CD4-positive, alpha-beta T cell treated with Interleukin-6 at 100 ng/mL for 8 hours (primary cell): ENCODE measurements at places on chromosomes 11 and 22.

GRCh38 chr11:19838994-19839768 lies 126.5 kb downstream of the NAV2 start:
- no peak for DNase-seq

DNA sequence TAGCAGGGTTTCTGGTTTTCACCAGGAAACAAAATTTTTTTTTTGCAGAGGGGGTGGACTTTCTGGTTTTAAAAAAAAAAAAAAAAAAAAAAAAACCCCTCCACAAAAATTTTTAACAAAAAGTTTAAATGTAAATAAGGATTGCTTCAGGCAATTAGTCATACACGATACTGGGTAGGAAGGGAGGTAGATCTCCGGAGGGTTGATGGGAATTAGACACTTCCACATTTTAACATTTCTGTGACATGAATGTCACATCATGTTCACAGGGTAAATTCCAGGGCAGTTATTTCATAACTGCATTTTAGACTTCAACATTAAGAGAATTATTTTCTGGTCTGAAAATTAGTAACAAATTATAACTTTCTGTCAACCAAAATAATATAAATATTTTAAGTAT lies 15.9 kb downstream of the NUP98 start:
- DNase-seq: no peak

DNA sequence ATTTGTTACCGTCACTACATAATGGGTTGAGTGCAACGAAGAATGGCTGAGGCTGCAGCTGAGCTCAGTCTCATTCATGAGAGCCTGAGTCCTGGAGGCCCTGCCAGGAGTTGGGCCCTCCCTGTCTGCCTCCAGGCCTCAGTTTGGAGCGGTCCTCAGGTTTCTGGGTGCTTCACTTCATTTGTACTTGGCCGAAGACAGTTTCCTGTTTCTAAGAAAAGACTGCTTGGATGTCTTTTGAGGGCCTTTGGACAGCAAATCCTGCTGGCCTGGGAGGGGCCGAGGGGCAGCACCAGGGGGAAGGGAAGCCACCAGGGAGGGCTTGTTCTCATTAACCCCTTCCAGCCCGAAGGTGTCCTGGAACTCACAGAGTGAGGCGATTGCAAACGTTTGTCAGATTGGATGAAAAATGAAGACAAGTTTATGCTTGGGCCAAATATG lies 163.1 kb downstream of the ETS1 start:
- no peak for DNase-seq

- DNase-seq: no peak
Observed at GRCh38 chr22:43980996-43981395, 25.8 kb downstream of the SAMM50 start.

GRCh38 chr11:95339086-95339901 lies 108.3 kb upstream of the SESN3 start:
- no peak for DNase-seq

- no peak for DNase-seq
Observed at GRCh38 chr22:30705710-30706651, 11.3 kb downstream of the OSBP2 start.

GRCh38 chr11:20032577-20033260 lies 127.6 kb downstream of the DBX1 start:
- DNase-seq: no peak

DNA sequence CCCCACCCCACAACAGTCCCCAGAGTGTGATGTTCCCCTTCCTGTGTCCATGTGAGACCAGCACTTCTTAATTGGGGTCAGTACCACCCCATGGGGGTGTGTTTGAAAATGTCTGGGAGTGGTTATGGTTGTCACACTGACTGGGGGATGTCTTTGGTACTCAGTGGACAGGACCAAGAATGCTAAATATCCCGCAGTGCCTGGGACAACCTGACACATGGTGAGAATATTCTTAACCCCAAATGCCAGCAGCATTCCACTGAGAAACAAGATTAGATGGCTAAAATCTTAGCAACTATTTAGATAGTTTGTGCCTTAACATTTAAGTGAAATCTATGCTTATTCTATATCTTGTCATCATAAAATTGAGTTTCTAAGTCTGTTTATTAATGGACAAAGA lies 177.5 kb upstream of the ZBED5 start:
- DNase-seq: no peak

- no peak for DNase-seq
Observed at GRCh38 chr22:49702068-49702397, 125.6 kb downstream of the BRD1 start.

GRCh38 chr11:35307221-35307621 lies 112.1 kb downstream of the SLC1A2 start:
- DNase-seq: no peak

DNA sequence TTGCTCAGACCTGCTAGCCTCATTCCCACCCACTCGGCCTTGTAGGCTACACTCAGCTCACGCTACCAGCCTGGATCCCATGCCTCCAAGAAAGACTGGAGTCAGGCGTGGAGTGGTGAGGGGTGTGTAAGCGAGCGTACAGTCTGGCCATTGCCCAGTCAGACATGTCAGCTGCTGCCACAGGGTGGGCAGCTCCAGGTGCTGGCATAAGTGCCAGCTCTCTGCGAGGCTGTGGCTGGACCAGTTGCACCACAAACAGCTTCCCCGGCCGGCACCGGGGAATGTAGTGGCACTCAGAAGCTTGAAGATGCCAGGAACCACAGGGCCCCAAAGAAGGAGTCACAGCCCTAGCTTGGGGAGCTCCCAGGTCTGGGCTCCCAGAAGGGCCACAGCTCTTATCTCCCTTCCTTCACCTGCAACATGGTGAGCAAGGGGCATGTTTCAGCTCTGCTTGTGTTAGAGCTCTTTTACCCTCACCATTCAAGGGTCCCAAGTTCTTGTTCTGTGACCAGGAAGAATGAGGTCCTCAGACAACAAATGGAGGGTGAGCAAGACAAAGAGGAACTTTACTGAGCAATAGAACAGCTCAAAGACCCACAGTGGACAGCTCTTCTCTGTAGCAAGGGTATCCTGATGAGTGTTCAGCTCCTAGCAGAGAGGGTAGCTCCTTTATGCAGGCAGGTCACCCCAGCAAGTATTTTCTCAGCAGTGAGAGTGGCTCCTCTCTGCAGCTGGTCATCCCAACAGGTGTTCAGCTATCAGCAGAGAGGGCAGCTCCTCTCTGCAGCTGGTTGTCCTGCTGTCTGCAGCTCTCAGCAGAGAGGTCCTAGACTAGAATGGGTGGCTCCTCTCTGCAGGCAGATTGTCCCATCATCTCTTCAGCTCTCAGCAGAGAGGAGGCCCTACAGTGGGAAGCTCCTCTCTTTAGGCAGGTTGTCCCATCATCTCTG lies 6.0 kb downstream of the SBF2 start:
- DNase-seq: no peak

GRCh38 chr11:113386866-113387265 lies 713 bp upstream of the ANKK1 start:
- no peak for DNase-seq

DNA sequence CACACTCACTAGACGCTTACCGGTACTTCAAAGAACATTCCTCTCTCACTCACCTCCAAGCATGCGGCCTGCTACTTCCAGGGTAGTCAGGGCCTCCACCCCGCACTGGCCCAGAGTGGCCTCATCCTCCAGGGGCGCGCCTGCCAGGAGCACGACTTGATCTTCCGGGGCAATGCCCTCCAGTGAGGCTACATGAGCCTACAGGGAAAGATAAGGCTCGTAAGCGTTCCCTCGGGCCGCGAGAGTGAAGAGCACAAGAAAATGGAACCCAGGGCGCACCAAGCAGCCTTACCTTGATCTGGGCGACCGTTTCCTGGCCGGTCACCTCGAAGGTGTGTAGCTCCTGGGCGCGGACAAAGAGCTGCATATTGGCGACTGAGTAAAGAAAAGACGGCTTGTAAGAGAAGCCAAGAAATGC lies 478 bp downstream of the FAU start:
- no peak for DNase-seq

DNA sequence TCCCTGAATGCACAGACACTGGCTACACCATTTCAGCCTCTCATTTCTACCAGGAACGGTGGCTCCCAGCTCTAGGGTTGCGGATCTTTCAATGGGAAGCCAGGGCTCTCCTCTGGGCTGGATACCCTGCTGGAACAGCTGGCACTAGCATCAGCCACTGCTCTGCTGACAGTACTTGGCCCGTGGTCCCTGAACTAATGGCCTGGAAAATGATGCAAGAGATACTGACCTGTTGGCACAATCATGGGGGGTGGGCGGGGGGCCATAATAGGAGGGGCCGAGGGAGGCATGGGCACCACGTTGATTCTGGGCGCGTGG lies 10.7 kb upstream of the TBC1D10A start:
- no peak for DNase-seq

DNA sequence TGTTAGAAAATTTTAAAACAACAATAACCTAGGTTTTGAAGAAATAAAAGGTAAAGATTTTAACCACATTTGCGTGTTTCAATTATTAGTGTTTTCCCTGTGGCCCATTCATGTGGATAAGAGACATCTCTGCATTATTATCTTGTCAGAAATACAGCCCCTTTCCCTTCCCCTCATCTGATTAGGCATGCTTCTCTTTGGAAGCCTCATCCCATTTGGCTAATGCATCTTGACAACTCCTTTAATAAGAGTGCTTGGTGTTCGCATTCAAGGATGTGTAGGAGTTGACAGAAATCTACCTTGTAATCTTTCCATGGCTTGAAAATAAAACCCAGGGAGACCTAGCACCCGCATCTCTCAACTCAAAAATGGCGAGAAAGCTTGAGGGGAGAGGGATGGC lies 635.5 kb downstream of the NTM start:
- DNase-seq: no peak

DNA sequence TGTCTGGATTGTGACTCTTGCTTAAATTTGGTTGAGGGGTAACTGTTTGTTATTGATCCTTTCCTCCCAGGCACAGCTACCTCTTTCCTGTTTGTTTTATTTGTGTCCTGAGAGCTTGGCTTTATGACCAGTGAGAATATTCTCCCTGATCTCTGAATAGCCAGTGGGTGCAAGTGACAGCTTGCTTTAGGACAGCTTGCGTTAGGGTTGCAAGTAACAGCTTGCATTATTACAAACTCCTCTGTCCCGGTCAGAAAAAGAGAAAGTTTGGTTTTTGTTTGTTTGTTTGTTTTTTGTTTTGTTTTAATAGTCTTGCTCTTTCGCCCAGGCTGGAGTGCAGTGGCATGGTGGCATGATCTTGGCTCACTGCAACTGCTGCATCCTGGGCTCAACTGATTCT lies 3.3 kb upstream of the KLHL22 start:
- DNase-seq: no peak

- DNase-seq: no peak
Observed at GRCh38 chr11:42770444-42771065, 541.2 kb upstream of the API5 start.

DNA sequence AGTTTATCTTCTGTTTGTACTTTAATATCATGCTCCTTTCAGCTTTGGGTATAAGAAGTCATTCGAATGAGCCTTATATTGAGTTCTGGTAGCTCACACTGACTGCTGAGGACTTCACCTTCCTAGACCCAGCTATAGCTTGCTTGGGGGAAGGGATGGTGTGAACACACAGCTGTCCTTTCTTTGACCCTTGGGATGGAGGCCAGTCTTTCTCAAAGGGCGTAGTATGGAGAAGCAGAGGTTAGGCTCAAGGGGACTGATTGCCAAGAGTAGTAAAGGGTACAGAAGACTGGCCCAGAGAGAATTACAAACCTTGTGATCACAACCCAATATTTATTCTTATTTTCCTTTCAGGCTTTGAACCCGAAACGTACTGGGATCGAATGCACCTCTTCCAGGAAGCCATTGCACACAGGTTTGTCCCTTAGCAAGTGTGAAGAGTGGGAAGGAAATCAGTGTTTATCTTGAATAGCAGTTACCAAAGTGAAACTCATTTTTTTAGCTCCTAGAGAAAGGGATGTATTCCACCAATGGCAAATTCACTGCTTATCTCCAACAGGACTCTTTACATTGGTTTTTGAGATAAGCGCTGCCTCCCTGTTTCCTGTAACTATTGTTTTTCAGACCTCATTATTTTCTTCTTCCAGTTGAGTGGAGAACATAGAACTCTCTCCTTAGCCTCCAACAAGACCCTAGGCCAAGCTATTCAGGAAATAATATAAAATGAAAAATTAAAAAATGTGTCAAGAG lies 42.8 kb upstream of the YWHAH start:
- DNase-seq: no peak

DNA sequence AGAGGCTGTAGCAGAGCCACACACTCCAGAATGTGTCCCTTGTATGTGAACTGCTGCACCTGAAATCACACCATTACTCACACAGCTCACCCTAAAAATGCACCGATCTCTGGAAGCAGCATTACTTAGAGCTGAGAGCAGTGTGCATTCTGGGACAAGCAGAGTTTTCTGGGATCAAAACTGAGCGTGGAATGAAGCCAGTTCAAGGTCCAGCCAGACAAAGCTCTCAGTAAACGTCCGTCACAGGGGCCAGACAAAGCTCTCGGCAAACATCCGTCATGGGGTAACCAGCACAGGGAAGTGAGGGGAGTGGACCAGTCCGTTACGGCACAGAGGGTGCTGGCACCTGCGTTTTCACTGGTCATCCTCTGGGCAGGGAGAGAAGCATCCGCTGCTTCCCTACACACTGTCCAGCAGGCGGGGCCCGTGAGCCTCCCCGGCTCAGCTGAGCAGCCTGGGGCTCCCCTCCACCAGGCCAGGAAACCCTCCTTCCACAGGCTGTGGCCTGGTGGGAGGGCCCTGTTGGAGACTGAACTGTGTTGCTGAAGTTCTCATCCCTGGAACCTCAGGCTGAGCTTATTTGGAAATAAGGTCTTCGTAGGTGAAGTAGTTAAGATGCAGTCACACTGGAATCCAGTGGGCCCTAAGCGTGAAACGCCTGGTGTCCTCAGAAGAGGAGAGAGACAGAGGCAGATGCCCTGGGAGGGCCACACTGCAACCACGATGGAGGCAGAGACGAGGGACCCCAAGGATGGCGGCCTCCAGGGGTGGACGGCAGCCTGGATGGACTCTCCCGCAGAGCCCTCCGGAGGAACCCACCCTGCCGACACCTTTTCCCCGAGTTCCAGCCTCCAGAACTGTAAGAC lies 883.9 kb downstream of the BRD1 start:
- no peak for DNase-seq

- DNase-seq: no peak
Observed at GRCh38 chr11:130471731-130472433, 23.4 kb downstream of the ADAMTS15 start.

DNA sequence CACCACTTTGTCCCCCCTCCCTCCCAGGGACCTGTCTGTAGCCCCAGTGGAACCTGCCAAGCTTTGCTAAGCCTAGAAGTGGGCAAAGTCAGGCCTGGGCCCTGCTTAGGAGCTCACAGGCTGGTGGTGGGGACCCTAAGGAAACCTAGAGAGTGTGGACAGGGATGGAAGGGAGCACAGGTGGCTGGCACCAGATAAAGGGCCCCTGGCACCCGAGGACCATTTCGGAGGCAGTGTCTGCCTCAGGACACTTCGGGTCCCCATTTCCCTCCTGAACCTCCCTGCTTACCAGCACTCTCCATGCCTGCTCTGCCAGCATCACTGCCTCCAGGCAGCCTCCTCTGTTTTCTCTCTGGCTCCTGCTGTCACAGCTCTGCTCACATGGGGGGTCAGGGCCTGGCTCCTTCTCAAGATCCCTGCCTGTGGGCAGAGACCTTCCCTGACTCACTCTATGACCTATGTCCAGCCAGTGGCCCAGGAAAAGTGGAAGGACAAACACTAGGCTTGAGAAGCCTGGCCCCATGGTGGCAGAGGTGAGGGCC lies 13.6 kb upstream of the OMP start:
- no peak for DNase-seq
